ENCODE measurements at places on chromosomes 3 and 15.

- peak; percentile 97 for DNase-seq
Observed at GRCh38 chr3:109685084-109686079, 348.0 kb upstream of the DPPA4 start.

DNA sequence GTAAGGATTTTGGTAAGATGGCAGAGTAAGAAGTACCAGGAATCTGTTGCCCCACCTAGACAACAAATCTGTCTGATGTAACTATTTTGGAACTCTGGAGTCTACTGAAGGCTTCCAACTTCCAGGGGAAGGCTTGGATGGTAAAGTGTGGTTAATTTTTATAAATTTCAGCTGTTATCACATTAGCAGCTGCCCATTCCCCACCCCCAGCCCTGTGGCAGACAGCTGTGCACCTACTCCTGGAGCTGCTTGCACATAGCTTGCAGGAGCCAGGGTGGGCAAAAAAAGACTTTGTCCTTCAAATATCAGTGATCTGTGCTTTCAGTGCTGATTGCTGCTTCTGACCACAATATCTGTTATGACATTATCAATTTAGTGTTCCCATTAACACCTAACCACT, 47.4 kb downstream of the FRMD5 start:
- no peak for DNase-seq

- DNase-seq = peak; percentile 89
Observed at GRCh38 chr3:15859507-15860013, 61.8 kb upstream of the ANKRD28 start.

- peak; percentile 56 for DNase-seq
Observed at GRCh38 chr3:65348398-65348995, 660.7 kb upstream of the ADAMTS9 start.

- no peak for DNase-seq
Observed at GRCh38 chr3:50278880-50279224, at the start of gene LSMEM2. LSMEM2 (plus strand) TSS chr3:50279087; CDS start chr3:50279114, 27 bp downstream.

- no peak for DNase-seq
Observed at GRCh38 chr3:153319705-153320554, 157.9 kb downstream of the RAP2B start.

DNA sequence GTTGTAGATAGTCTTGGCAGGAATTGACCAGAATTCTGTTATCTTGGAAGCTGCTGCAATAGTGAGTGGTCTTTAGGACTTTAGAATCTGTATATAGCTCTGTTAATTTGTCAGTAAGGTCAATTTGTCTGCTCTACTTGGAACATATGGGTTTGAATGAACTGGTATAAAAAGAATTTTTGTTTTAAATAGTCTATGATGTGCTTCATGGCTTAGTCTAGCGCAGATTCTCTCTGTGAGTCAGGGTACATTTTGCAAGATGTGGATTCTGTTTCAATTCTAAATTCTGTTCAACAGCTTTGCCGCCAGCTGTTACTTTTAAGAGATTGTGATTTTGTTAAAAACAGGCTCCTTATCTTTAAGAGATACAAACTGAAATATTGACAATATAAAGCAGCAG, 135.9 kb upstream of the AGBL1 start:
- no peak for DNase-seq

- no peak for DNase-seq
Observed at GRCh38 chr3:172150913-172151650, 111.7 kb downstream of the FNDC3B start.

- no peak for DNase-seq
Observed at GRCh38 chr3:98108162-98108561, 21.2 kb downstream of the OR5AC2 start.

- DNase-seq = peak; percentile 94
Observed at GRCh38 chr15:31471731-31472430, 145.2 kb downstream of the KLF13 start.
